D341Med (cell line): ENCODE measurements at places on chromosomes 6 and 20.
A peak's percentile ranks its signal among the peaks of the same experiment; 100 is the strongest.

- DNase-seq, result no peak
Measured at GRCh38 chr6:112865131-112865530, 518.0 kb downstream of the RFPL4B start.

DNA sequence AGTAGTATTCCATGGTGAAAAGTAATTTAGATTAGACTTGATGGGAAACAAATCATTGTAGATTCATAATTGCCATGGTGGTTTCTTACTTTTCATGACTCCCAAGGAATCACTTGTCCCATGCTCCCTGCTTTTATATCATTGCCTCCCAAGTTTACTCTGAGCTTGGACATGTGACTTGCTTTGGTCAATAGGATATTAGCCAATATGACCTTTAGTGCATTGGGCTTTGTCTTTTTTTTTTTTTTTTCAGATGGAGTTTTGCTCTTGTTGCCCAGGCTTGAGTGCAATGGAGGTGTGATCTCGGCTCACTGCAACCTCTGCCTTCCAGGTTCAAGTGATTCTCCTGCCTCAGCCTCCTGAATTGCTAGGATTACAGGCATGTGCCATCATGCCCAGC is 15.5 kb upstream of the SMAP1 start:
- no peak for DNase-seq

- no peak for DNase-seq
Measured at GRCh38 chr20:13878566-13878965, 93.7 kb downstream of the NDUFAF5 start.

GRCh38 chr20:8587810-8588209 is 455.7 kb downstream of the PLCB1 start:
- no peak for DNase-seq

GRCh38 chr6:154358019-154358545 is 1.5 kb upstream of the IPCEF1 start:
- DNase-seq, result no peak

- DNase-seq, result no peak
Measured at GRCh38 chr6:166559211-166559610, 27.3 kb downstream of the RAMACL start.

GRCh38 chr6:134345789-134346188 is 27.9 kb upstream of the SGK1 start:
- no peak for DNase-seq

DNA sequence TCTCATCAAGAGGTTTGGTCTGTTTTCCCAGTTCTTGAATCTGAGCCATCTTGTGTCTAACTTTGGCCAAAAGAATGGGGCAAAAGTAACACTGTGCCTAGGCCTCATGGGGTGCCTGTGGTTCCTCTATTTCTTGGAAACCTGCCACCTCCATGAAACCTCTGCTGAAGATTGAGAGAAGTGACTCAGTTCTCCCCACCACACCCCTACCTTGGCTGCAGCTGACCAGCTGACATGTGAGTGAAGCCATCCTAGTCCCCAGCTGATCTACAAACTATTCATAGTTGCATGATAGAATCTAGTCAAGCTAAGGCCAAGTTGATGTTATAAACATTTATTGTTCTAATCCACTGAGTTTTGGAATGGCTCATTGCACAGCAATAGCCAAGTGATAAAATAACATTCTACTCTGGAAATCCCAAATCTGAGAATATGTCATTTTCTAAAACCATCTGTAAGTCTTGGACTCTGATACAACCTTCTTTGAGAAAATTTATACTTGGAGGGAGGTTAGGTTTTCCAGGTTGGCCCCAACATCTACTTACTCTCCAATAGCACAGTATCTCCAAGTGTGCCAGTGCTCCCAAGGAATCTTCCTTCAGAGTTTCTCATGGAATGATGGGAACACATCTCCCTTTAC is 107.0 kb upstream of the SMLR1 start:
- DNase-seq, result no peak

DNA sequence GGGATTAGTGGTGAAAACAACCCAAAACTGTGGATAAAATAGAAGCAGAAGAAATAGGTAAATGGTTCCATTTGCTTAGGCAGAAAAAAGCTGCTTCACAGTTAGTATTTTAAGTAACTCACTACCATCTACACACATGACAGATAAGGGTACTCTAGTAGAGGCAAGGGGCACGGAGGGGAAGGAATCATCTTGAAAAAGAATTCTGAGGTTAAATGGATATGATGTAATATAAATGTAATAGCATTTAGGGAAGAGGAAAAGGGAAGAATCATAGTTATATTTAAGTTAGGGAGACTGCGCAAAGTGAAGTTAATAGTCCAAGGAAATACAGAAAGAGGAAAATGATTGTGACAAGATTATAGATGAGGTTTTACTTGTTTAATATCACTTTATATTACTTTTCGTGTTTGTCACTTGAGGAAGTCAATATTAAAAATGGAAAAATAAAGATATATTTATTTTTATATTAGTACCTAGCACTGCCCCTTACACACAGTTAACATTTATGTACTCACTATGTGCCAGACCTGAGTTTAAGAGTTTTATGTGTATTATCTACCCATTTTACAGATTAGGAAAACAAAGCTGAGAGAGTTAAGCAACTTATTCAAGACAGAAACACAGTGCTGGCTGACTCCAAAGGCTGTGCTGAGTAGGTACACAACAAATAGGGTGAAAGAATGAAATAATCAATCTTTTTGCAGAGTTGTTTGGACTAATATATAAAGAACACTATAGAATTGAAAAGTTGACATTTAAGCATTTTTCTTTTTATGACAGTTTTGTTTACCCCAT is 128.1 kb downstream of the REV3L start:
- DNase-seq, result no peak

- DNase-seq, result no peak
Measured at GRCh38 chr6:85465762-85466161, 15.9 kb downstream of the NT5E start.

DNA sequence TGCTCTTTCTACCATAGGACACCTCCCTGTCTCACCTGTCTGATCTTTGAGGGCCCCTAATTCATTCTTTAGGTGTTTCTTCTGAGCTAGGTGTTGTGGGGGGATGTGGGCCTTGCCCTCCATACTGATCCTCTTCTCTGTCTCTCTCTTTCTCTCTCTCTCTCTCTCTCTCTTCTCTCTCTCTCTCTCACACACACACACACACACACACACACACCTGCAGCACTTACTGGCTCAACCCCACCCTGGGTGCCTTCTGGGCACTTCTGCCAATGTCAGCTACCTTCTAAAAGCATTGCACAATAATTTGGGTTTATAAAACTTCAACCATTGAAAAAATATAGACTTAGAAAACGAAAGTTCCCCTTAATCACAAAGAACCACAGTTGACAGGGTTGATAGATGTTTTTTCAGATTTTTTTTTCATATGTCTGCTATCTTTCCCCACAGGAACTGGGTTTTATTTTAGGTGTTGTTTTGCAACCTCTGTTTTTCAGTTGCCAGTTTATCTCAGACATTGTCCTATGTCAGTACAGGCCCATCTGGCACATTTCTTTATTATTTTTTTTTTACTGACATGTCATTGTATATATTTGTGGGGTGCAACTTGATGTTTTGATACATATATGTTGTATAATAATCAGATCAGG is 28.1 kb downstream of the PKIG start:
- DNase-seq, result no peak

DNA sequence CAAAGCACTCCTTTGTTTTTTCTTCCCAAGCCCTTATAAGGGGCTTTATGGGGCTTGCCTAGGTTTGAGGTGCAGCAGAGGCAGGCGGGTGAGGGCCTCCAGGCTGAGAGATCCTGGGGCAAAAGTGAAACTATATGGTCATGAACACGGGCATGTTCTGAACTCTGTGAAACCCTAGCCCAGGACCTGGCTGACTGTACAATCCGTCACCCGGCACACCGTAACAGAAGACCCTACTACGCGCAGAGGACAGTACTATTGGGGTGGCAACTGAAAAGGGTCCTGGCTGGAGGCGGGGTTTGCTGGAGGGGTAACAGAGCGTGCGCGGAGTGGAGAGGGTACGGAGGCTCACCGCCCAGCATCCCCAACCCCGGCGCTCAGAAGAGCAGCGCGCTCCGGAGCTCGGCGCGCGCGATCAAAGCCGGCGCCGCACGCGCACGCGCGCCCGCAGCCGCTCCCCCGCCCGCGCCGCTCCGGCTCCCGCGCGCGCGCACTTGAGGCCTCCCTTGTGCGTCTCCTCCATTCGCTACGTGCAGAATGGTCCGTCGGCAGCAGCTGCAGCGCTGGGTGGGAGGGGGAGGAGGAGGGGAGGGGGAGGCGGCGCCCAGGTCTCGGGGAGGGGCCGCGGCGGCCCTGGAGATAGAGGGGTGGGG is 54.2 kb downstream of the MRPL14 start:
- DNase-seq, result peak; percentile 98

DNA sequence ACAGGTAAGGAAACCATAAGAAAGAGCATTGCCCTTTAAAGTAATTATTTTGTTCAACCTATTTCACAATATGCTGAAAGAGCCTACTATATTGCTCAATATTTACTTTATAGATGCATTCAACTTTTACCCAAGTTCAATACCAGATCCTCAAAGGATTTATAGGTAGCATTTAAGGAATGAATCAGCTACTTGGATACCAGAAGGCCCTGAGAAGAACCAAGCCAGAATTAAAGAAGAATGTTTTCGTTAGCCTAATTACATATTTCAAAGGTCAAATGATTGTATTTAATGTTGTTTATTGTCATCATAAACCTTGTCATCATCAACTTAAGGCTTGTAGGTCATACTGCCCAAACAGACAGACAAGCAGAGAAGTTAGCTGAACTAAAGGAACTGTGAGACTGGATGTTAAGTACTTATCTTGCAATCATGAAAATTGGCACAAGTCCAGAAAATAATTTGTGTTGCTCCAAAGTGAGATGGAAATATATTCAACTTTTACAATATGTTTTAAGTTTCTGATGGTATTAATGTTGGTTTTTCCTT is 636.7 kb downstream of the RFPL4B start:
- no peak for DNase-seq

GRCh38 chr6:165718491-165718891 is 55.5 kb upstream of the PDE10A start:
- no peak for DNase-seq

DNA sequence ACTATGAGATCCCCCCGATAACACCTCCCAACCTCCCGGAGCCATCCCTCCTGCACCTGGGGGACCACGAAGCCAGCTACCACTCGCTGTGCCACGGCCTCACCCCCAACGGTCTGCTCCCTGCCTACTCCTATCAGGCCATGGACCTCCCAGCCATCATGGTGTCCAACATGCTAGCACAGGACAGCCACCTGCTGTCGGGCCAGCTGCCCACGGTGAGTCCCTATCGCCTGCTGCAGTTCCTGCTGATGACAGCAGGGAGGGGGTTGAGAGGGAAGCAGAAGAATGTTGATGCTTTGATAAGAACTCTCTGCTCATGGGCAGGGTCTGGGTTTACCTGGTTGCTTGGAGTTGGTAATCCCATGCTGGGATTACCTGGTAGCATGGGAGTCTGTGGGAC is 91.9 kb downstream of the TOX2 start:
- DNase-seq, result no peak

DNA sequence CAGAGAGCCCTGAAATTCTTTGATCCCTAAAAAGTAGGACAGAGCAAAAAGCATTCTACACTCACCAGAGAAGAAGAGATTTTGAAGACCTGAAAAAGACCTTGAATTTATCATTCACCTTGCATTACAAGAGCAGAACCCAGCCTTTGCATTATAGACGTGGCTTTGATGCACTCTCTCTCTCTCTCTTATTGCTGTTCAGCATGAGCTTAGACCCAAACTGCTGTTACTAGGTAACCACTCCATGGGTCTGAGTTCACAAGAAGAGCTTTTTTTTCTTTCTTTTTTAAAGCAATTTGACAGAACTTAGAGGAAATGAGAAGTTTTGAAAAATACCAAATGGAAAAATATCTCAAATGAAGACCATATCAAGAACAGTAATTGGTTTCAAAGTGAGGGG is 44.4 kb downstream of the COL9A1 start:
- DNase-seq, result no peak
